Stimulated activated CD4-positive, alpha-beta T cell treated with anti-CD3 and anti-CD28 coated beads, Interleukin-1b, Interleukin-23, amount 100 ng/mL, for 24 hours (primary cell): ENCODE measurements at places on chromosomes 5 and 9.

GRCh38 chr9:6188906-6189305 lies 26.7 kb upstream of the IL33 start:
- no peak for DNase-seq

GRCh38 chr5:38742821-38743220 lies 103.0 kb upstream of the OSMR start:
- no peak for DNase-seq

GRCh38 chr9:111914749-111915424 lies 18.3 kb downstream of the UGCG start:
- DNase-seq: no peak

DNA sequence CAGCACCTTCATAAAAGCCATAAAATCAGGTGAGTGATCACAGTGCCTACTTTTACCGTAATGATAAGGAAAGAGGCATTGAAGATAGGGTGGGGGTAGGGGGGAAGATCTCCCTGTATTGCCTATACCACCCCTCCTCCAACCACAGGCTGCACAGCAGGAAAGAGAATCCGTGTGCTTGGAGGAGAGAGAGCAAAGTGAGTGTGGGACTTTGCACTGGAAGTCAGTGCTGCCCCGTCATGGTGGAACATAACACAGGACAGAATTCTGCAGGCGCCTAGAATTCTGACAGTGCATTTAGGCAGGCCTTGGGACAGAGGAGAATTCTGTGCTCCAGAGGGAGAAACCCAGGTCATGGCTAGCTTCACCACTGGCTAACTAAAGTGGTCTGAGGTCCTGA lies 3.5 kb upstream of the C5 start:
- no peak for DNase-seq

GRCh38 chr5:56108246-56108645 lies 113.5 kb upstream of the IL6ST start:
- no peak for DNase-seq

- DNase-seq: no peak
These were observed 218.8 kb upstream of the MSX2 start for GRCh38 chr5:174505621-174506020.
